Activated CD4-positive, alpha-beta T cell treated with anti-CD3 and anti-CD28 coated beads, Interleukin-2, amount 50 U/mL, for 16 hours (primary cell): ENCODE measurements at places on chromosomes 11 and 22.

DNA sequence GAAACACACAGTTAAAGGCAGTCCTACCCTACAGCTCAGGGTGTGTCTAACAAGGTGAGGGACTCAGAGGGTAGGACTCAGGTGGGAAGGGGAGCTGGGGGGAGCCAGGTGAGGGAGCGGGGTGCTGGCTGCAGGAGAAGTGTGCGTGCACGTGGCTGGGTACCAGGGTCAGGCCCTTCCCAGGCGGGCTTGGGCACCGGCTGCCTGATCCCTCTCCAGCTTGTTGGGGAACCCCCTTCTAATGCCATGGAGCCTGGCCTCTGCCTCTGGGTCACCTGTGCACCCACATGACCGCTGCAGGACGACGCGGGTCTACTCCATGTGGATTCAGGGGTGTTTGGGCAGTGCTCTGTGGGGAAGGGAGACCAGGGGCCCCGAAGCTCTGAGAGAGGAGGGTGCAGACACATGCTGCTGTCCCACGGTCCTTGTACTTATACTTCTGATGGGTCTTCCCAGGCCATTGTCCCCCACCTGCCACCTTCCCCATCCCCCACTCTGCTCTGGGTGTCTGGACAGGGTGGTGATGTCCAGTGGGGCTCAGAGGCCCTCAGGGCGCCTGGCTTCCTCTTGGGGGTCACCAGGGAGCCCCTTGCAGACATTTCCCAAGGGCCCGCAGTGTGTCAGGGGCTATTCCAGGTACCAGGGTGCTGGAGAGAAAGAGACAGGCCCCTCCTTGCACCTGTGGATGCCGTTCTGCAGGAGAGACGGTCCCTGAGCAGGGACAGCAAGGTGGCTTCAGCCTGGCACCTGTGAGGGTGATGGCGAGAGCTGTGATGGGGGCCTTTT, 10.4 kb upstream of the MRGPRD start:
- no peak for DNase-seq

DNA sequence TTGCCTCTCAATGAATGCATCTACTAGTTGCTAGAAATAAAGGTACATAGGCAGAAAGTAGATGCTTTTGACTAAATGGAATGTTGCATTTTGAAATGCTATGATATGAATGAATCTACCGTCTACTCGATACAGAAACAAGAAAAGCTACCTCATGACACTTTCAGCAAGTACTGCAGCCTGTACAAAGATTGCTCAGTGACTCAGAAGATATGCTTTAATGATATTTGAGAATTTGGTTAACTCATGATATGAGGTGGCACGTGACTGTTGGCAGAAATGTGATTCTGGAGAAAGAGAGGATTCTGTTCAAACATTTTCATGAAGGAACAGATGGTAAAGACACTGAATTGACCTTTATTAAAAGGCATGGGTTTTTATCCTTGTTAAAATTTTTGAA, 76.0 kb downstream of the HSD17B12 start:
- no peak for DNase-seq

- no peak for DNase-seq
Observed at GRCh38 chr11:116994195-116994594, 104.0 kb downstream of the SIK3 start.

- DNase-seq = no peak
Observed at GRCh38 chr11:131145791-131146190, 224.6 kb upstream of the NTM start.

DNA sequence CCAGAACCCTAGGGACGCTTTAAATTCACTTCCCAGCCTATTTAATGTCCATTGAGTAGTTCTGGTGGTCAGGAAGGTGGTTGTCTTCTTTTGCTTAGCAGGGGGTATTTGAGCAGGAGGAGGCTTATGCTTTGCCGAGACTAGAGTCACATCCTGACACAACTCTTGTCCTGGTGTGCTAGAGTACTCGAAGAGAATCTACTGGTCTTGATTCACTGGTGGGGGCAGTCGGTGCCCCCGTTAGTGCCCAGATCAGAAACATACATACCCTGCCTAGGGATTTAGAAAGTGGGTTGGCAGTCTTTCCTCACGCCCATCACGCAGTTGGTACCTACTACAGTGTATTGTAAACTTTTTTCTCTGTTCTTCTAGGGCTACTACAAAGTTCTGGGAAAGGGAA, 2.7 kb downstream of the RPL27A start:
- DNase-seq = no peak

DNA sequence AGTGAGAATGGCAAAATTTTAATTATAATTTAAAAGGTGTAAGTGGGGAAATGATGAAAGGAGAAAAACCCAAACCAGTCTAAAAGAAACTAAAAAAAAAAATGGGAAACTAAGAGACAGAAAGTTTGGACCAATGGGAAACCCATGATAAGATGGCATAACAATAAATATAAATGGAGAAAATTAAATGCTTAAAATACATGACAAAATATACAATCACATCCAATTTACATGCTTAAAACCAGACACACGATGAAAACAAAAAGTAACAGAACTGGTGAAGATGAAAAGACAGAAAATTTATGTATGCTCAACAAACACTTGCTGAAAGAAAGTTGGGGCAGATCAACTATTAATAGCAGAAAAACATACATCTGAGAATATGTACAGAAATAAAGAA, 1471.1 kb downstream of the TBC1D22A start:
- no peak for DNase-seq

DNA sequence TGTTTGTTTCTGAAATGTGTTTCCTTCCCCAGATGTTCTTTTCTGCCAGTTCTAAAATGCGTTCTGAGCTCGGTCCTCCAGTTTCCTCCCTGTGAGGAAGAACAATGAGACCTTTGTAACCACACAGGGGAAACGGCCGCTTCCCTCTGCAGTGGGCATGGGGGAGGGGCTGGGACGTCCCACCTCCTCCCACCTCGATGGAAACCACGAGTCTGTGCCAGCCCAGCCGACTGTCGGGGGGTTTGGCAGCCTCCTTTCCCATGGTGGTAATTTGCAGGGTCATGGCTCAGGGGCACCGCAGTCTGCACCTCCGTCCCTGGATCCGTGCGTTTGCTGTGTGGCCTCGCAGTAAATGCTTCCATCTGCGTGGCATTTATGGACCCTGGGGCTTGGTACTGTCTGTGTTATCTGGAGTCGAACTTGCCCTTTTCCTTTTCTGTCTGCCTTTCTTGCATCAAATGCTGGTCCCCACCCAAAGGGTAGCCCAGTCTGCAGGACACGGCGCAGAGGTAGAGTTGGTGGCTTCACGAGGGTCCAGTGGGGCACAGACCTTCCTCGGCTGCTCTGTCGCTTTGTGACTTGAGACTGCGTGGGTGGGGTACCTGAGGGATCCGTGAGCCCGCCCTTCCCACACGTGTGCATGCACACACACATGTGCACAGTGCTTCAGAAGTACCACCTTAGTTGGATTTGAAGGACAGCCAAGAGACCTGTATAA, 16.1 kb downstream of the LRP5 start:
- DNase-seq = no peak

DNA sequence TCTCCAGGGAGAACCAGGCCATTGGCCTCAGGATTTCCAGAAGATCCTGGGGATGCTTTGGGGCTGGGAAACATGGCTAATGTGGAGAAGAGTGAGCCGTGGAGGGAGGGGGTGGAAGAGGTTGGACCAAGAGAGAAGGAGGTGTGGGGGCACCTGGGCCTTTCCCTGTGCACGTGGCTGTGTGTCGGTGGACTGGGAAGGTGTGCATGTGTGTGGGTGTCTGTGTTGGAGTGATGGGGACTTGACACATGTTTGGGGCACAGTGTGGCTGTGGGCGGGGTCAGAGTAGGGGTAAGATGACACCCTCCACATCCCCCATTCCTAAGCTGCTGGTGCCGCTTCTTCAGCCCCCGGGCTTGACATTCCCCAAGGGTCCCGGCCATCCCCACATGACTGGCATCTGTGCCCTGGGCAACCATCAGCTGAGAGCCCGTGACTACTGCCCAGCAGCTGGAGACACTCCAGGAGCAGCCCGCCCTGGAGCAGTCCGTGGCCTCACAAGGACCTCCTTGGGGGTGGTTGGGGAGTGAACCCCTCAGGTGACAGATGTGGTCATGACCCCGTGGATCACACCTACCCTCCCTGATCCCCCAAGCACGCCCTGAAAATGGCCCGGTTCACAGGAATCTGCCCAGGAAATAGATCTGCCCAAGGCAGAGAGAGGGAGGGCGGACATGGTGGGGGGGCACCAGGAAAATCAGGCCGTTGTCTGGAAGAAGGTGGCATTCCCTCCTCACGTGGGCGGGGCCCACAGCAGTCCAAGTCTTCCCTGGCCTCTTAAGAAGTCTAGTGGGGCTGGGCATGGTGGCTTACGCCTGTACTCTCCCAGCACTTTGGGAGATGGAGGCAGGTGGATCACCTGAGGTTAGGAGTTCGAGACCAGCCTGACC, 34.8 kb upstream of the SOX10 start:
- DNase-seq = no peak

DNA sequence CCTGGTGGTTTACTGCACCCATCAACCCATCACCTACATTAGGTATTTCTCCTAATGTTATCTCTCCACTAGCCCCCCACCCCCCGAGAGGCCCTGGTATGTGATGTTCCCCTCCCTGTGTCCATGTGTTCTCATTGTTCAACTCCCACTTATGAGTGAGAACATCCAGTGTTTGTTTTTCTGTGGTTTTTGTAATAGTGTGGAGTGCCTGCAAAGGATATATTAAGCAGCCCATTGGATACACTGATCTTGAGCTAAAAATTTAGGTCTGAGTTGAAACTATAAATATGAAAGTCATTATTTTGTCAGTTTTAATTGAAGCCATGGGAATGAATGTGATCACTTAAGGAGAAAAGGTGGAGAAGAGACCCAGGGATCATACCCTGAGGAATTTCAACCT, 23.0 kb downstream of the MRPL48 start:
- DNase-seq = no peak

- no peak for DNase-seq
Observed at GRCh38 chr22:22425783-22426624, 82.5 kb downstream of the ZNF280B start.

- no peak for DNase-seq
Observed at GRCh38 chr11:65557280-65558001, 718 bp downstream of the LTBP3 start.

DNA sequence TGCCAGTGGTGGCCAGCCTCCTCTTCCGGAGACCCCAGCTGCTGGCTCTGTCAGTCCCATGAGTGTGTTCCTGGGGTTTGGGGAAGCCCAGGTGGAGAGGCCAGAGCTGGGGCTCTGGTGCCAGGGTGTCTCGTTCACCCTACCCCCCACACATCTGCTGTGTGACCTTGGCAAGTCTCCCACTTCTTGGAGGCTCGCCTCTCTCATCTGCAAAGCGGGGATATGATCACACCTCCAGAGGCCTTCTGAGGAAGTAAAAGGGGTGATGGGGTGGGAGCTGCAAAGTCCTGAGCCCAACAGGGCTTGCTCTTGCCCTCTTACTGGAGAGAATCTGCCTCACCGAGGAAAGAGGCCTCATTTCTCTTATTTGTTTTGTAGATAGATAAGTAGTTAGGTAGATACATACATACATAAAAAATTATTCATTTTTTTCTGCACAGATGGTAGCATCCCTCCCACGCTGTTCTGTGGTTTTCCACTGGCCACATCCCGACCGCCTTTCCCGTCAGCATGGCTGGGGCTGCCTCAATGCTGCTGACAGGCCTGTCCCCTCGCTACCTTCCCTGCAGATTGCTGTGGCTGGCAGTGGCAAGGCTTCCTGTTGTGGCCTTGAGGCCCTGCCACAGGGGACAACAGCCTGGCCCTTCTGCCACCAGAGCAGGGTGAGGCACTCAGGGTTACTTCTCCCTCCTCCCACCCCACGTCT, 23.9 kb downstream of the MYO7A start:
- DNase-seq = peak; percentile 71

DNA sequence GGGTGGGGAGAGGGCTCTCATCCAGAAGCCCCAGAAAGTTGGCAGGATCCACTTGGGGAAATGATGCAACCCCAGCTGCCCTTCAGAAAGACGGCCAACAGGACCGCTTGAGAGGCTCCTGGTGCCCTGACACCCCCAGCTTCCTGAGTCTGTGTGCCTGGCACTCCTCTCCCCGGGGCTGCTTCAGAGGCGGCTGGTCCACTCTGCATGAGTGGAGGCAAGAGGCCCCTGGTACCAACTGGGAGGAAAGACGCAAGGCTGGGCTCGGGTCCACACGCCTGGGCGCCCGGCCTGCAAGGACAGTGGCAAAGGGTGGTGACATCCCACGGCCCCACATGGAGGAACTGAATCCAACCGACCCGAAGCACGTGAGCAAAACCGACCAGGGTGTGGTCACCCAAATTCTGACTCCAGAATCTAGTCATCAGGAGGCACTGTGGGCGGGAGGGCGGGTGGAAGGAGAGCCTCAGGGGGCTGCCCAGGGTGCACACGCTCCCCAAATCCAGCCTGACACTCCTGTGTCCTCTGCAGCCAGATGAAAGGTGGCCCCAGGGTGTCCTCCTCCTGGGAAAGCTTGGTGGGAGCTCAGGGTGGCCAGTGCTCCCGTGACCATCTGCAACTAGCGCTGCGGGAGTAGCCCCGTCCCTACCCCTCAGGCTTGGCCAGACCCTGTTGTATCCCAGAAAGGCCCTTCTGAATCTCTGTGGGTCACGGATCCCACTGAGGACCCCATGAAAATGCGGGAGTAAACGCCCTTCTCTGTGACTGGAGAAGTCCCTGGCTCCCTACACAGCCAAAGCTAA, 3.7 kb downstream of the RNH1 start:
- peak; percentile 79 for DNase-seq

- DNase-seq = no peak
Observed at GRCh38 chr11:16013242-16013641, 343.1 kb downstream of the SOX6 start.

GRCh38 chr22:47996446-47996857, 1234.0 kb downstream of the TBC1D22A start:
- DNase-seq = no peak

GRCh38 chr22:42369250-42370041, 62.8 kb downstream of the NFAM1 start:
- peak; percentile 92 for DNase-seq

- peak; percentile 26 for DNase-seq
Observed at GRCh38 chr11:31240340-31240904, 129.1 kb downstream of the DCDC1 start.

- DNase-seq = no peak
Observed at GRCh38 chr11:696955-697491, 1.4 kb downstream of the TMEM80 start.
